Naive thymus-derived CD4-positive, alpha-beta T cell (primary cell): ENCODE measurements at places on chromosomes 2 and 18.

DNA sequence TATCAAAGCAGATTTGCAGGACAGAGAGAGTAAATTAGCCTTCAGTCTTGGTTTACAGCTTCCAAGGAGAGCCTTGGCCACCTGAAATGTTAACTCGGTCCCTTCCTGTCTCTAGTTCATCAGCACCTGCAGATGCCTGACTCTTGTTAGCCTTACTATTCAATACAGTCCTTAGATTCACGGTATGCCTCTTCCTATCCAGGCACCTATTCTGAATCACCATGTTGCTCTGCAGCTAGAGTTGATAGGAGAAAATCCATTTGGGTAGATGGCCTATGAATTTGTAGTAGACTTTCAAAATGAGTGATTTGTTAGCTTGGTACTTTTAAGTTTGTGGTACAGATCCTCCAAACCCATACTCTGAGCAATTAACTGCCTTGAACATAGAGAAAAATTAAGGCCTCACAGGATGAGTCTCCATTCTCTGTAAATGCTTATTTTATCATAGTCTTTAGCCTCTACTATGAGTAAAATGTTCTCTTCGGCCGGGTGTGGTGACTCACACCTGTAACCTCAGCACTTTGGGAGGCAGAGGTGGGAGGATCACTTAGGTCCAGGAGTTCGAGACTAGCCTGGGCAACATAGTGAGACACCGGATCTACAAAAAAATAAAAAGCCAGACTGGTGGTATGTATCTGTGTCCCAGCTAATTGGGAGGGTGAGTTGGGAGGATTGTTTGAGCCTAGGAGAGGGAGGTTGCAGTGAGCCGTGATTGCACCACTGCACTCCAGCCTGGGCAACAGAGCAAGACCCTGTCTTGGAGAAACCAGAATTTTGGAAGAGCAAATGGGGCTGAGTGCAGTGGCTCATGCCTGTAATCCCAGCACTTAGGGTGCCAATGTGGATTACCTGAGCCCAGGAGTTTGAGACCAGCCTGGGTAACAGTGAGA, 32.9 kb downstream of the PTCD3 start:
- H3K27me3 ChIP-seq: no peaks in the 10 kb centered on the region

DNA sequence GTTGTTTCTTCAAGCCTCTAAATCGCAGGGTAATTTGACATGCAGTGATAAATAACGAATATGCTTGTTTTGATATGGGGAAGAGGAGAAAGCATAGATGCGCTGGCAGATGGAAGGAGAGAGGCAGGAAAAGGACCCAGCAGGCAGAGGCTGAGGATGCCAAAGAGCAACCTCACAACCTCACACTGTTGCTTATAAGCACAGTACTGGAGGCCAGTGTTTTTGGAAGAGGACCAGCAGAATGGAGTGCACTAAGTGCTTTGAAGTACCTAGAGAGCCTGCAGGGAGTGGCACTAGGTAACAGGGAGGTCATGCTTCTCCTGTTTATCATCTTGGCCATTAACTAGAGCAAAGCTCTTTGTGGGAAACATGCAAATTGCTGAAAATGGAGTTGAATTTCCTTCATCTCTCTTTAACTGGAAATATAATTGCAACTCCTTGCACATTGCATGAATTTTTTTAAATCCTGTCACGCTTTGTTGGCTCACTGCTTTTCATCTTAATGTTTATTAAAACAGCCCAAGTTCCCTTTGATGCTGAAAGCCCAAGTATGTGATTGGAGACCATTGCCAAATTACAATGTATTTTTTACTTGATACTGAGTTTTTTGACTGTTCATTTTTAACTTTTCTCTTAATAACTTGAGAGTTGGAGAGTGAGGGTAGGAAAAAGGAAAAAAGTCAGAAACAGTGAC, 236.4 kb downstream of the LRRTM1 start:
- no peak overlapping the region for H3K4me3 ChIP-seq
- H3K4me1 ChIP-seq: no peaks in the 10 kb centered on the region
- no peak overlapping the region for H3K27ac ChIP-seq
- no peak for DNase-seq
- H3K36me3 ChIP-seq: no peaks in the 10 kb centered on the region

- H3K27me3 ChIP-seq: no peaks in the 10 kb centered on the region
- no peaks in the 10 kb centered on the region for H3K36me3 ChIP-seq
- no peak overlapping the region for H3K4me3 ChIP-seq
- DNase-seq: no peak
Measured at GRCh38 chr18:13416208-13416607, 197.6 kb downstream of the LDLRAD4 start.

DNA sequence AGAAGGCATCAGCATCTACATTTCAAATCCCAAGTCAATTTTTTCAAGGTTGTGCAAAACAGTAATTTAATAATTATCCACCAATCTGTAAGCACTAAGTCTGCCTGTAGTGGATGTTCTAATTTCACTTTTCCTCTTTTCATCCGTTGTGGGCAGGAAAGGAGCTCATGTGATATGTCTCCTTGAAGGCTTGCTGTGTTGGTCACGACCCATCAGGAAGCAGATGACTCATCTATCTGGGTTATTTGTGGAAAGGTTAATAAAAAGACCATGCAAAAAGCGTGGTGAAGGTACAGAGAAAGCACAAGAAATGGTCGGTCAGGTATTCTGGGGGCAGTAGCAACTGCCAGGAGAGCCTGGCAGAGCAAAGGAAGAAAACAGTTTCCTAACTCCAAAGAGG, 476.7 kb upstream of the RAB6C start:
- H3K4me1 ChIP-seq: no peaks in the 10 kb centered on the region
- H3K36me3 ChIP-seq: no peaks in the 10 kb centered on the region
- DNase-seq: no peak
- H3K27ac ChIP-seq: no peak overlapping the region
- H3K4me3 ChIP-seq: no peak overlapping the region

DNA sequence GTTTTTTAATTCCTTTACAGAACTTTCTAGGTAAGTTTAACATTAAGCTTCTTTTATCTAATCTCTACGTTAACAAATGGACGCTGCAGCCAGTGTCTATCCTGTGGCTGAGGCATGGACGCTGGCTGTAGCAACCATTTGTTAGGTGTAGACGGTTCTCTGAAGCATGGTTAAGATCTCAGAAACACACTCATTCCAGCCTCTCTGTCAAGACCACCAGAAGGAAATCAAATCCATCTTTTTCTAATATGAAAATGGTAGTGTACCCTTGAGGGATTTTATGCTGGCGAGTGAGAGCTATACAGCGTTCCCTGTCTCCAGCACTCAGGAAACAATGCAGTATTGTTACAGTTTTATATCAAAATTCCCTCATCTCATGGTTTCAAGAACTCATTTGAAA, 78.0 kb downstream of the DTNB start:
- no peak overlapping the region for H3K27ac ChIP-seq
- H3K4me1 ChIP-seq: no peaks in the 10 kb centered on the region
- no peaks in the 10 kb centered on the region for H3K27me3 ChIP-seq
- no peak overlapping the region for H3K4me3 ChIP-seq
- no peak for DNase-seq

DNA sequence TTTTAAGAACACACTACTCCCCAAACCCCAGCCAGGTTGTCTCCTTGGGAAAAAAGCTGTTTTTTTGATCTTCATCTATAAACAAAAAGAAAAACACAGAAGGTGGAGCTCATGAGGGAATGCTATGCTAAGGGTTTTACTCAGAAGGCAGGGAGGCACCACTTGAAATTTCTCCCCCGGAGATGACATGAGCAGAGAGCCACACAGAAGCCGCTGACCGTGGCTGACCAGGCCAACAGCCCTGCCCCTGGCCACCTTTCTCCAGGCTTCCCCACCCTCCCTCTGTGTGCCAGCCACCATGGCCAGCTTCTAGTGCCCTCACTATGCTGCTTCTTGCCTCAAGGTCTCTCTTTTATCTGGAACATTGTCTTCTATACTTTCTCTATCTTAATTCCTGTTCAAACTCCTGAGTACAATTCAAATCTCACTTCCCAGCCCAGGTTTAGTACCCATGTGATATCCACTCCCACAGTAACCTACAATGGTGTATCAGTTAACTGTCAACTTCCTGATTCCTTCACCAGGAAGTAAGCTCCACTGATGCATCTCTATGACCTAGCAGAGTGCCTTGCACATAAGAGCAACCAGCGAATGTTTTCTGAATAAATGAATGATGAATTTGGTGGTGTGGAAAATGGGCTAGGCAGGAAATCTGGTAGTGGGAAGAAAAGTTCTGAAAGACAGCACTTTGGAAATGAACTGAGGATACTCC, 15.3 kb downstream of the LAPTM4A start:
- H3K36me3 ChIP-seq: peaks cover 93% of the 10 kb centered on the region
- no peak overlapping the region for H3K4me3 ChIP-seq
- DNase-seq: no peak
- no peak overlapping the region for H3K27ac ChIP-seq
- no peaks in the 10 kb centered on the region for H3K4me1 ChIP-seq

DNA sequence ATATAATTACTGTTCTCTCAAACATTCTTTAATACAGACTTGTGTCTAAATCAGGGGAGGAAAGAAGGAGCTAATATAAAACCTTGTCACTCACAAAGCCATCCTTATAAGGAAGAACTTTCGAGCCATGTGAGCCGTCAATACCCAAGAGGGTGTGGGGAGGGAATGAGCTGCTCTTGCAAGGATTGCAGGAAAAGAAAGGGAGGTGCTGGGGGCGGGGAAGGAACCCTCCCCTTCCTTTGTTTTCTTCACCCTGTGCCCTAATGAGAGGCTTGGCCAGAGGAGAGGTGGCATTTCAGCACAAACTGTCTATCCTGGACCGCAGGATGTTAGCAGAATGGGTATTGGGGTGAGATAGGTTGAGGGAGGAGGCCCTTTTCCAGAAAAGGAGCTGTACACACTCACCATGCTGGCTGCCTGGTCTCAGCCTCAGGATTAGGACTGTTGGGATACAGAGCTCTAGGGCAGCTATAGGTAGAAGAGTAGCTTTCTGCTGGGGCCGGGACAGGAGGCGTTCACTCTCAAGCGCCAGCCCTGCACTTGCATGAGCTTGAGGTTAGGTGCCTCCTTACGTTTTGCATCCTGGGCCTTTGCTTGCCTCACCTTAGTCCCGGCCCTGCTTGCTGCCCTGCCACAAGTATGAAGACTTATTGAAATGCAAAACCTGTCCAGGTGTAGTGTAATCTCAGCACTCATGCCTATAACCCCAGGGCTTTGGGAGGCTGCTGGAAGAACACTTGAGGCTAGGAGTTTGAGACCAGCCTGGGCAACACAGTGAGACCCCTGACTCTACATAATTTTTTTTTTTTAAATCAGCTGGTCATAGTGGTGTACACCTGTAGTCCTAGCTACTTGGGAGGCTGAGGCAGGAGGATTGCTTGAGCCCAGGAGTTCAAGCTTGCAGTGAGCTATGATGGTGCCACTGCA, 190.5 kb downstream of the LOXHD1 start:
- H3K27ac ChIP-seq: no peak overlapping the region
- DNase-seq: no peak
- H3K4me3 ChIP-seq: no peak overlapping the region
- no peaks in the 10 kb centered on the region for H3K27me3 ChIP-seq
- H3K36me3 ChIP-seq: no peaks in the 10 kb centered on the region
- no peaks in the 10 kb centered on the region for H3K4me1 ChIP-seq

DNA sequence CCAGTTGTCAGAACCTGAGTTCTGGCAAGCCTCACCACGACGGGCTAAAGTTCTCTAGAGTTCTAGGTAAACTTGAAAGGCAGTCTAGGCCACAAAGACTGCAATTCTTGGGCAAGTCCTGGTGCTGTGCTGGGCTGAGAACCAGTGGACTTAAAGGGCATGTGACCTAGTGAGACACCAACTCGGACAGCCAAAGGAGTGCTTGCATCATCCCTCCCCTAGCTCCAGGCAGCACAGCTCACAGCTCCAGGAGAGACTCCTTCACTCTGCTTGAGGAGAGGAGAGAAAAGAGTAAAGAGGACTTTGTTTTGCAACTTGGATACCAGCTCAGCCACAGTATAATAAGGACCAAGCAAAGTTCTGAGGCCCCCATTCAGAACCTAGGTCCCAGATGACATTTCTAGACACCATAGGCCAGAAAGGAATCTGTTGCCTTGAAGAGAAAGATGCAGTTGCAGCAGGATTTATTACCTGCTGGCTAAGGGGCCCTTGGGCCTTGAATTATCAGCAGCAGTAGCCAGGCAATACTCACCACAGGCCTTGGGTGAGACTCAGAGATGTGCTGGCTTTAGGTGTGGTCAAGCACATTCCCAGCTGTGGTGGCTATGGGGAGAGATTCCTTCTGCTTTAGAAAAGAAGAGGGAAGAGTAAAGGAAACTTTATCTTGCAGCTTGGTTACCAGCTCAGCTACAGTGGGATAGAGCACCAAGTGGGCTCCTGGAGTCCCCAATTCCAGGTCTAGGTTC, 51.8 kb downstream of the UPP2 start:
- no peak overlapping the region for H3K4me3 ChIP-seq
- no peaks in the 10 kb centered on the region for H3K36me3 ChIP-seq
- no peaks in the 10 kb centered on the region for H3K27me3 ChIP-seq
- H3K4me1 ChIP-seq: no peaks in the 10 kb centered on the region
- DNase-seq: no peak
- H3K27ac ChIP-seq: no peak overlapping the region
